ENCODE measurements at places on chromosomes 3 and 15. TPM values are rescaled to one million over a fixed set of nuclear protein-coding genes. Genes with fewer than 3 reads are reported as not detected.

Gene TRPM1
- total RNA-seq = not detected

Gene DUOX2
- total RNA-seq = 0.33 TPM

Gene FBXW12
- total RNA-seq = not detected

Gene NIT2
- 58.0 TPM for total RNA-seq

Gene RETNLB
- total RNA-seq = not detected

Gene LMAN1L
- total RNA-seq = not detected

Gene GNAT1
- 0.17 TPM for total RNA-seq

Gene SCAMP5
- total RNA-seq = 1.3 TPM

Gene EOMES
- 0.94 TPM for total RNA-seq

Gene UQCC5
- 35.3 TPM for total RNA-seq

Gene NPAP1
- total RNA-seq = not detected

Gene PPP2R3A
- total RNA-seq = 16.4 TPM

Gene TMEM41A
- 17.7 TPM for total RNA-seq

Gene ARRDC4
- 19.7 TPM for total RNA-seq
